Activated naive CD8-positive, alpha-beta T cell treated with anti-CD3 and anti-CD28 coated beads, Interleukin-2, amount 10 ng/mL, durations not matched to agents 7 days and 5 days (primary cell): ENCODE measurements at places on chromosomes 12 and 14.

DNA sequence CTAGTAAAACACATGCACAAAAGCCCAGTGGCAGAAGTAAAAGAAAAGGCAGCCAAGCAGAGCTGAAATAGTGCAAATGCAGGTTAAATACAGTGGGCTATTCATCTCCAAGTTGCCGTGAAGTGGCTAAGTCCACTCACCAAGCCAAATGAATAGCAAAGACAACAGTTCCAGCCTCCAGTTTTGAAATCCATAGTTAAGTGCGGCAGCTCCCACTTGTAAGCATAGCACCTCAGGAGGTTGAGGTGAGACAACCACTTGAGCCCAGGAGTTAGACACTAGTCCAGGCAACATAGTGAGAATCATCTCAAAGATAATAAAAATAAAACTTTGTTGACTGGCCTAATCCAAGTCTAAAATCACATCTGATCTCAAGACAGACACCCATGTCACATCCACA lies 9.8 kb upstream of the PHLDA1 start:
- no peak for DNase-seq

GRCh38 chr12:118680356-118680963 lies 300.9 kb upstream of the SRRM4 start:
- DNase-seq = no peak

DNA sequence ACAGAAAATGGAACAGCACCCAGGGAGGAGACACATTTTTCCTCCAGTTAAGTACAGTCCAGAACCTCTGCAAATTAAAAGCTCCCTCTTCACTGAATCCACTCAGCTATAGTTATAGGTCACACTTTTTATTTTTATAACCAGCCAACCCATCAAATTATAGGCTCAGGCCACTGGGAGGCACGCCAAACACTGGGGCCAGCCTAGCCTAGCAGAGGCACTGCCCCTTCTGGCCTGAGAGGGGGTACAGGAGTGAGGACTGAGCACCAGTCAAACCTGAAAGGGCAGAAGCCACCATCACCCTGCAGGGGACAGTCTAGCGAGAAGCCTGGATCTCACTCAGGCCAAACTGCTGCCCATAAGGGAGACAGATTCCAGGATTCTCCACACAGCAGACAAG lies 19.3 kb downstream of the FMNL3 start:
- DNase-seq = no peak

DNA sequence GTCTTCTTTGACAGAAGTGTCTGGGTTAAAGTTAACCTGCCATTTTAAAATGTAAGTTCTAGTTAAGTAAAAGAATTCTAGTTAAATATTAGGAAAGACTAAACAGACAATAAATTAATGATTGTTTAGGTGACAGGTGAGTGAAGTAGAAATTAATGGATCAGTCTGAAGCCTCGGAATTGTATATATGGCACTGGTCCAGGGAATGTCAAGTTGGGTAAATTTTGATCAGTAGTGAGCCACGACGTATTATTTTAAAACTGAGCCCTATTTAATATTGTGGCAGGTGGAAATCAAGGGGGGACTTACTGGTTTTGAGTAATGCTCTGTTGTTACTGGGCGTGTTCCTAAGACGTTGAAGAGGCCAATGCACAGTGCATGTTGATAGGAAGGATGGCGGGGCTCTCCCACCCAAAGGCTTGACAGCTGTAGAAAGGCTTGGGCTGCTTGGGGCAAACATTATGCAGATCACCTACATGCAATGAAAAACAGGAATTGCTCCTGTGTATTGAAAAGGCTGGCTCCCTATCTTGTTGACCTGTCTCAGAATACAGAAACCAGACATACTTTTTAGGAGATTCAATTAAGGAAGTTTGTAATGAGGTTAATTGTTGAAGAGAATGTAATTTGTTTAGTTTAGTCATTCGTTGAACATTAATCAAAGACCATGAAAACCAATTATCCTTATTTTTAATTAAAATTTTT lies 5.9 kb upstream of the PPFIBP1 start:
- DNase-seq = no peak

DNA sequence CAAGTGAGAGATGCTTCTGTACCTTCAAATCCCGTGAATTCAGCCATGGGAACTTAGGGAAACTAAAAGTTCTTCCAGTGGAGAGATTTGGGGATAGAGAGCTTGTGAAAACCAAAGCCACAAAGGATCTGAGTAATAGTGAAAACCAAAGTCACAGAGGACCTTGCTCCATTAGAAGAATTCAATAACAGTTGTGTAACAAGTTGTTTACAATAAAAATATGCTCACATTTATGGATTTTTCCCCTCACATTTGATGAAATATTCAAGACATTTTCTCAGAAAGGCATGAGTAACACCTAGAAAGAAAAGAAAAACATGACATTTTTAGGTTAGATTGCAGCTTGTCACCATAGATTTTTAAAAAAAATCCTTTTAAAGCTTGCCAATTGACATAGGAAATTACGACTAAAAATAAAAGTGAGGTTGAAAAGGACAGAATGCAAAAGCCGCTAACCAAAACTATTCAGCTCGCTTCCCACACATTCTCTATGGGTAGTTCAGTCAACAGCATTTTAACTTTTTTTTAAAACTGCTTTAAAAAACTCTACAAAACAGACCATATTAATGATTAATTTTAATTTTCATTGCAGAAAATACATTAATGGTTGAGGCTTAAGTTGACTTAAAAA lies 113.2 kb downstream of the CAND1 start:
- no peak for DNase-seq

DNA sequence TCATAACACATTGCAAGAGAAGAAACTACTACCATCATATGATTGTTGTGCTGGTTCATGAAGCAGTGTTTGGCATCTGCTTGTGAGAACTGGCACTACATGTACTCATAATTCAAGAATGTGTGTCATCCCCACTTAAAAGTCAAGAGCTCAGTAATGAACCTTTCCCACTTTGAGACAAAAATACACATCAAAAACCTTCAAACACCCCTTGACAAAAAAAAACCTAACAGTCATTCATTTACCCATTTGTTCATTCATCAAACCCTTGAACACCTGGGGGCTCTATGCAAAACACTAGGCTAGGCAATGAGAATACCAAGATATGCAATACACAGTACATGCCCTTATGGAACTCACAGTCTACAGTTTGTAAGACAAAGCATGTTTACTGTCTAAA lies 40.0 kb downstream of the KIF21A start:
- DNase-seq = no peak

GRCh38 chr12:58166643-58167042 lies 225.3 kb downstream of the ATP23 start:
- DNase-seq = no peak

DNA sequence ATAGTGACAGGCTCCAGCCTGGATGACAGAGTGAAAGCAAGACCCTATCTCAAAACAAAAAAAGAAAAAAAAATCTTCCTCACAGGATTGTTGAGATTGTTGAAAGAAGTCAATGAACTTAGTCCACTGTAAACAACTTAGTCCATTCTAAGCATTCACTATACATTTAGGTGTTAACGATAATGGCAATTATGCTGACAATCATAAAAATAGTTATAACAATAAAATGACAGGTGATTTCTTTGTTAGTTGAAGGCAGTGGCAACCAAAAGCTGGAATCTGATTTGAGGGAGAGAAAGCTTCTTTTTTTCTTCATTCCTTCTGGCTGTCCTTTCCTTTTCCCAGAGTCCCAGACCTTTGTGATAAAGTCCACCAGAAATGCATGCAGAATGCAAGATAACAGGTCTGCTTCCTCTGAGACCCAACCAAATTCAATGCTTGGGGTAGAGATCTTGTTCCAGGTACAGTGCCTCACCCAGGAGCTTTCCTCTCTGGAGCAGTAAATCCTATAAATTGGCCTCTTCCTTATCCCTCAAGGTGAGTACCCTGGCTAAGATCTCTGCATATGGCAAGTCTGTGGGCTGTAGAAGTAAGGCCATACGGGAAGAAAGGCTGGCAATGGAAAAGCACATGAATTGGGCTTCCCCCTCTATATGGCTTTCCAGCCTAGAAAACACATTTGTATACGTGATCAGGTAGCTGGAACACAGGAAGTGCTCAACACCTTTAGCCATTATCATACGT lies 52.5 kb downstream of the PAX9 start:
- no peak for DNase-seq

DNA sequence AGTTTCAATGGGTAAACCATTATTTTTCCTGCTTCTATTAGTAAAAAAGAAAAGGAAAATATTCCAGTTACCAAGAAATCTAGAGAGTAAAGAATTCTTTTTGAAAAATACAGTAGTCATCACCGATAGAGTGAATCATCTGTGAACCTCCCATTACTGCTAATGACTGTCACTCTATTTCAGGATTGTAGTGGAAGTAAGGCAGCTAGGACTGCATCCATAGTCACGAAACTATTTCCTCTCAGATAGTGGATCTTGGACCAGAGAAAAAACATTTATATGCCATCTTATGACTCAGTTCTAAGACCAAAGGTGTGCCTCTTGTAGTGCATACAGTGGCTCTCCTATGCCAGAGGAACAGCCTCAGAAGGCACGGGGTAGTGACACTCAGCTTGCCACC lies 173.9 kb upstream of the PLEKHA5 start:
- DNase-seq = no peak
